ENCODE measurements at places on chromosomes 13 and 19.

GRCh38 chr13:35485424-35485823 lies 8.9 kb upstream of the MAB21L1 start:
- no peak for DNase-seq

GRCh38 chr13:28492569-28493367 lies 2.2 kb downstream of the FLT1 start:
- DNase-seq, result no peak

DNA sequence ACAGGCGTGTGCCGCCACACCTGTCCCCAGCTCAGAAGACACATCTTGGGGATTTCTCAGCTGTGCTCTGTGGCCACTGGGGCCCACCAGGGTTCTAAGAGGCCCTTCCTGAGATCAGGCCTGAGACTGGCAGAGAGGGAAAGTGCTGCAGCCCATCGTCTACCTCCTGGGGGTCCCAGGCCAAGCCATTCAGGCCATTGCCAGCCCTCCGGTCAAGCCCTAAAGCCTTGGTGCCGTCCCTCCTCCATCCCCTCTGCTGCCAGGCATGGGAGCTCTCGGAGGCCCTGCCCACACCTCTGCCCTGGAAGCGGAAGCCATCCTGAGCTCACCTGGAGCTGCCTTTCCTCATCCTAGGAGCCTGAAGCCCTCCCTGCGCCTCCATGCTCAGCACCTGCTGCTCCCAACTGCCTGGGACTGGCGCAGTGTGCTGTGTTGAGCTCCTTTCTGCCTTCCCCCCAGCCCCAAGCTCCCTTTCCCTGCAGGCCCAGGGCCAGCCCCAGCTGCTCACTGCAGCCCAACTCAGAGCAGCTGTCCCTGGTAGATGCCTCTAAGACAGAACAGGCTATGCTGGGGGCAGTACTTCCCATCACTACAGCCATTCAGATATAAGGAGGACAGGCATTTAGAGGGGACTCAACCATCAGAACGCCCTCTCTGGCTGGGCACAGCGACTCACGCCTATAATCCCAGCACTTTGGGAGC lies 2.9 kb downstream of the SLC7A9 start:
- no peak for DNase-seq

- DNase-seq, result no peak
These were observed 326.1 kb upstream of the TSHZ3 start for GRCh38 chr19:31675193-31675913.

GRCh38 chr13:33642374-33643065 lies 175.4 kb upstream of the RFC3 start:
- DNase-seq, result no peak

GRCh38 chr19:41619018-41619556 lies 7.8 kb downstream of the CEACAM4 start:
- DNase-seq, result no peak

GRCh38 chr13:35917942-35918645 lies 213.1 kb downstream of the DCLK1 start:
- no peak for DNase-seq

- DNase-seq, result no peak
These were observed 34.7 kb upstream of the CASP14 start for GRCh38 chr19:15014579-15014978.

DNA sequence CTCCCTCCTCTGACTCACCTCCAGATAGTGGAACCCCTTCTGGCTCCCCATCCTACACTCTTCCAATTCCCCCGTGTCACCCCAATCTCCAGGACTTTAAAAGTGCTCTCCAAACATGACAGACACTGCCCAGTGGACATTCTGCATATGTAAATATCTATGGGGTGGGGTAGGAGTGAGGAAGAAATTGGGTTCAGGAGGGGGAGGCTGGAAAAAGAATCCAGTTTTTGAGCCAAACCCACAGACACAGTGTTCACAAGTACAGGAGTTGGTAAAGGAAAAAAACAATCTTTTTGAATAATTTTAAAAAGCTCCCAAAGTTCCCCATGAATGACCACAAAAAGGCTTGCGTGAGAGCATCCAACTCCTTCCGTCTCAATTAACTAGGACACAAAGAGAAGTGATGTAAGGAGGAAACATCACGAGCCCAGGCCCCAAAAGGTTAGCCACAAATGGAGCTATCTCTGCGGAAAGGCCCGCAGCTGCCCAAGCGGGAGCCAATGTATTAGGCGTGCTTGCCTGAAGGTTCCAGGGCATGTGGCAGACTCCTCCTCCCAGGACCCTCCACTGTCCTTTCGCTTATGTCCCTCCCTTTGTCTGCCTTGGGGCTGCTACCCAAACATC lies 18.0 kb downstream of the ZC3H4 start:
- no peak for DNase-seq

DNA sequence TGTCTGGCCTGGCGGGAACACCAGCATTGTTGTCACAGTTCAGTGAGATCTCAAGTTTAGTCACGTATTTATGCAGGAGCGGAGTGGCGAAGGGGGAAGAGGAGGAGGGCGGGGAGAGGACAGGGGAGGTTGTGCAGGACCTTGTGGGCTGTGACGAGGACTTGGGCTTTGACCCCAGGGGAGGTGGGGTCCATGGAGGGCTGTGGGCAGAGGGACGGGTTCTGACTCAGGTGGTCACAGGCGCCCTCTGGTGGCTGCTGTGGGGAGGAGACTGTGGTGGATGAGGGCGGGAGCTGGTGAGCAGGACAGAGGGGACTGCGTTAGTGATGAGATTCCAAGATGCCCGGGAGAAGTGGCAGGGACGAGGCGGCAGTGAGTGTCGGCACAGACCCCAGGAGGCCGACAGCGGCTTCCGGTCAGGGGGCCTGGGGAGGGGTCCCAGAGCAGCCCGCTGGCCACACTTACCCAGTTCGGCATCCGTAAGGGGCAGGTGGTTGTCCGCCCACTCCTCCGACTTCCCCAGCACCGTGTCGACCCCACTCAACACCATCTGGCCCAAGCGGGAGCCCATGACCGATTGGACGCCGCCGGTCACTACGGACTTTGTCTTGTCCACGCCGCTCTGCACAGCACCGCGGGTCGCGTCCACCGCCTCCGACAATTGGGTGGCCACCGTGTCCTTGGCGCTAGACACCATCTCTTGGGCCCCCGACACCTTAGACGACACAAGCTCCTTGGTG lies 15.7 kb downstream of the PLIN3 start:
- peak; percentile 65 for DNase-seq

DNA sequence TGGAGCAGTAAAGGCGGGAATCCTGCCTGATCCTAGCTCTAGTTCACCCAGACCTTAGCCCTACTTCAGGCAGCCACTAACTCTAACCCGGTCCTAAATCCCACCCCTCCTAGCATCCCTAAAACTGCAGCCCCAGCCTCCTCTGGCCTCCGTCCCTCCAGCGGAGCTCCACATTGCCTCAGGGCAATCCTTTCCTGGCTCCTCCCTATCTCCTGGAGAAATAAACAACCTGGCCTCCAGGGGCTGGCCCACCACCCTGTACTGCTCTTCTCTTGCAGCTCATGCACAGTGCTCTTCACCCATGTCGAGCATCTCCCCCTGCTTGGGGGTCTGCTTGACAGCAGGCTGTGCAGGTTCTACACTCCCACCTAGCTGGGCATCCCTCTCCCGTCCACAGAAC lies 6.7 kb downstream of the POU2F2 start:
- no peak for DNase-seq

- DNase-seq, result no peak
These were observed 19.5 kb downstream of the MAN2B1 start for GRCh38 chr19:12647047-12647446.

- DNase-seq, result peak; percentile 95
These were observed at the start of gene MTIF3 for GRCh38 chr13:27449936-27450828. TSS of gene MTIF3 (minus strand) at chr13:27450564. CDS start at chr13:27440448, 10,116 bp downstream.

DNA sequence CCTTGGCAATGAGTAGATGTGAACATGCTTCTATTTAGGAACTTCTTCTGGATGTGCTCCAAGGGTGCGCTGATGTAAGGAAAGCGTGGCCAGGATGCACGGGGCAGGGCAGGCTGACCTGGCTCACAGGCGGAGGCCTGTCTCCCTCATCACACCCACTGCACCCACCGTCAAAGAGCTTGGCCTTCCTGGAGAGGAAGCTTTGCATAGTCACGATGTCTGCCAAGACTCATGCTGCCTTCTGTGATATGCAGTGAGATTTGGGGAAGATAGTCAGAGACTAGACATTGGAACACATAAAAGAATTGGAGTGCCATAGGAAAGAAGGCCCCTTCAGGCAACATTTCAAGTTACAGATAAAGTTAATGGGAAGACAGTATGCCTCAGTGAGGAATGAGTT lies 82.0 kb downstream of the MYO16 start:
- DNase-seq, result no peak

- no peak for DNase-seq
These were observed 54.7 kb upstream of the ARHGEF7 start for GRCh38 chr13:111060237-111060919.

DNA sequence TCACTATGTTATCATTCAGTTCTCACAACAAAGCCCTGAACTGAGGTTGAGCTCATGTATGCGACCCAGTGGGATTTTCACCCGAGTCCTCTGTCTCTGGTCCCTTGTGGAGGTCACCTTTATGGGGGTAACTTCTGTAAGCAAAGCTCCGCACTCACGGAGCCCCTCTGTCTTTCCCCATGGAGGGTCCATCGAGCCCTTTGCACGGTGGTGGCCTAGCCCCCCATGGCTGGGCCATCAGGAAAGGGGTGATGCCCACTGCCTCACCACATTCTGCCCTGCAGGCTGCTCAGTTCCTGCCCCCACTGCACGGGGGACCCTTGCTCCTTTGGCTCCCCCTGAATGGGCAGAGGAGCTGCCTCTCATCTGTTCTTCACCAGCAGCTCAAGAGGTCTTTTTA lies 39.6 kb downstream of the CHST8 start:
- no peak for DNase-seq

DNA sequence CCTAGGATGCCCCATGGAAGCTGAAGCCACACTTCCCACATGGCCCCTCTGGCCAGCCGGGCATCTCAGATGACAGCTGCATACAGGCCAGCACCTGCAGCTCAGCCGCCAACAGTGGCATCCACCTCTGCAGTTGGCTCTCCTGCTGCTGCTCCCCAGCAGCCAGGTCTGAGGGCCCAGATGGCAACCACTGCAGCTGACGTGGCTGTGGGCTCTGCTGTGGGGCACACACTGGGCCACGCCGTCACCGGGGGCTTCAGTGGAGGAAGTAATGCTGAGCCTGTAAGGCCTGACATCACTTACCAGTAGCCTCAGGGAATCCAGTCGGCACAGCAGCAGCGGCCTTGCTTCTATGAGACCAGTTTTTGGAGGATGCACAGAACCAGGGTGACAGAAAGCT lies 45.3 kb upstream of the LSM14A start:
- no peak for DNase-seq

GRCh38 chr13:67763384-67763783 lies 533.2 kb upstream of the PCDH9 start:
- DNase-seq, result no peak

GRCh38 chr13:46595885-46596275 lies 42.9 kb downstream of the LRCH1 start:
- no peak for DNase-seq

- DNase-seq, result no peak
These were observed 2506.4 kb downstream of the PCDH9 start for GRCh38 chr13:64723724-64724123.

DNA sequence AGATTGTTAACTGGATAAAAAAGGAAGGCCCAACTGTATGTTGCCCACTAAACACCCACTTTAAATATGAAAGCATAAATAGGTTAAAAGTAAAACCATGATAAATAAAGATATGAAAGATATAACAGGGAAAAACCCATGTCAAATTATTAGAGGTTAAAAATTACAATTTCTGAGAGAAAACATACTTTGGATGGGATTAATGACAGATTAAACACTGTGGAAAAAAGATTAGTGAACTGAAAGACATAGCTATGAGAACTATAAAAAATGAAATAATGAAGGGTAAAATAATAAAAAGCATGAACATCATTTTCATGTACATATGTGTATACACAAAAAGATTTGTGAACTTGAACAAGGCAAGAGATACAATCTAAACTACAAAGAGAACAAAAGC lies 2.2 kb upstream of the ZNF577 start:
- no peak for DNase-seq

DNA sequence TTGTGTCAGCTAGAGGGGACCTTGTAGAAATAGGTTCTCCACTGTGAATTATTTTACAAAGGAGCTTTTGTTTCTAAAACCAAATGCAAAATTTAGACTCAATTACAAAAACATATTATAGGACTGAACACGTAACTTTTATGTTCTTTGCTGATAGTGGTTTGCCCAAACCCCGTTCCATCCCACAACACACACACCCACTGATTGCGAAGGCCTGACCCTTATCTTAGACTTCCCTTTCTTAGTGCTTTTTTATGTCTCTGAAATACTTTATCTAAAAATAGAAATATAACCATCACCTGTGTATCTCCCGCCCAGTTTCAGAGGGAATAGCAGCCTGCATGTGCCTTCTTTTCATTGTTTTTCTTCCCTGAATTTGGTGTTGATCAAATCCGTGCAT lies 13.0 kb downstream of the CCNA1 start:
- no peak for DNase-seq

DNA sequence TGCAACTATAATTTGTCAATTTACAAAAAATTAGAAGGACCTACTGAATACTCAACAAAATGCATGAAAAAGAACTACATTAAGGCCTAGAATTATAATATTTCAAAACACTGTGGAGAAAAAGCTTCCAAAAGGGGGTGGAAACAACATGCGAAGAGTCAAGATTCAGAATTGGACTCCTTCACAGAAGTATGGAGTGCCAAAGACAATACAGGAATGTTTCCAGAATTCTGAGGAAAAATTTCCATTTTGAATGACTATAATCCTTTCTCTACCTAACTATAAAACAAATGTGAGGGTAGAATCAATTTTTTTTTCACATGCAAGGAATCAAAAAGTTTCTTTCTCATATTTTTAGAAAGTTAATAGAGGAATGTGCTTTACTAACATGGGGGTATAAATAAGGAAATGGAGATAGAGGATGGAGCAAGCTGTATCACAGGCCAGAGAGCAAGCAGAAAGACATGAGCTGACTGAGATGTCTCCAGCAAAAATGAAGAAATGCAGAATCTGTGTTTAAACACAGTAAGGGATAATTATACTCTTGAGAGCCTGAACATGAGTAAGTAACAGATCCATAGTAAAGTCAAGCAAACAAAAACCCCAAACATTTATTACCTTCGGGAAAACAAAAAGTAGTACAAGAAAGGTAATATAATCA lies 39.5 kb upstream of the SMAD9 start:
- DNase-seq, result no peak

DNA sequence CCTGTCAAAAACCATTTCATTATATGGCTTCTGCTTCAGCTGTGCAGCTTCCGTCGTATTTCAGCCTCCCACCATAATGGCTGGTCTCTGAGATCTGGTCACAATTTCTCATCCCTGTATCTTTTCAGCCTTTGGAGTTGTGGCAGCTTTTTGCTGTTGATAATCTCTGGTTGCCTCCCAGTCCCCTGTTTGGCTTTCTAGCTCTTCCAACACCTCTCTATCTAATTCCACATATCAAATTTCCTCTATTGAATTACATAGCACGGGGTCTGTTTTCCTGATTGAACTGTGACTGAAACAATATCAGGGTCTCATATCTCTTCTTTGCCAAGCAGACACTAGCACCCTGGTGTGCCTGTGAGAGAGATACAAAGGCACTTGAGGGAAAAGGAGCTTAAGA lies 222.1 kb upstream of the OBI1 start:
- DNase-seq, result no peak

Data from stimulated activated CD4-positive, alpha-beta T cell treated with anti-CD3 and anti-CD28 coated beads, Interleukin-12 subunit alpha, Interleukin-12 subunit beta, amount 100 ng/mL, for 24 hours (primary cell).